ENCODE measurements at places on chromosomes 2 and 18.

- no peak for DNase-seq
Measured at GRCh38 chr2:73821227-73821626, 7.5 kb upstream of the STAMBP start.

DNA sequence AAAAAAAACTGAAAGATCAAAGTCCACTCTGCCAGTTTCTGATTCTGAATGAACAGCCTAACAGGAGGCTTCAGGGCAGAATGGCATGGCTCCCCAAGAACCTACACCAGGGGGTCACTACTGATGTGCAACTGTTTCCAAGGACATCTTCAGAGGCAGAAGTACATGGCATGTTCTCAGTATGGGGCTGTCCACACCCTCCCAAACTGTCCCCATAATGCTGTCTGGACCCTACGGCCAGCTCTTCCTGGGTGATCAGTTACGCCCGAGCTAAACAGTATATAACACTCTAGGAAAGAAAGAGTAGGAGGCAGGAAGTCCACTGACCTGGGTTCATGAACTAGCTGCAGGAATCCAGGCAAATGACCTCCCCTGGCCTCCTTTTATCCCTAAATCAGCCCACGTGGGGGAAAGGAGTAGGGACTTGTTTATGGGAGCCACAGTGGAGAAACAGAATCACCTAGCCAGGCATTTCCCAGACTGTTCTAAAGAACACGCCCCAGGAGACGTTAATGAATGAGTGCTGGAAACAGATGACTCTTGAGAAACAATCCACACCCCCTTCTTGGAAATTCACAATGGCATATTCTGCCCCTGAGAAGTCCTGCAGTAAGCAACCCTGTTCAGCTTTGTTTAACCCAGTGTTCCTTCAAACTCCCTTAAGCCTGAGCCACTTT is 2.5 kb downstream of the TMBIM1 start:
- DNase-seq = no peak

DNA sequence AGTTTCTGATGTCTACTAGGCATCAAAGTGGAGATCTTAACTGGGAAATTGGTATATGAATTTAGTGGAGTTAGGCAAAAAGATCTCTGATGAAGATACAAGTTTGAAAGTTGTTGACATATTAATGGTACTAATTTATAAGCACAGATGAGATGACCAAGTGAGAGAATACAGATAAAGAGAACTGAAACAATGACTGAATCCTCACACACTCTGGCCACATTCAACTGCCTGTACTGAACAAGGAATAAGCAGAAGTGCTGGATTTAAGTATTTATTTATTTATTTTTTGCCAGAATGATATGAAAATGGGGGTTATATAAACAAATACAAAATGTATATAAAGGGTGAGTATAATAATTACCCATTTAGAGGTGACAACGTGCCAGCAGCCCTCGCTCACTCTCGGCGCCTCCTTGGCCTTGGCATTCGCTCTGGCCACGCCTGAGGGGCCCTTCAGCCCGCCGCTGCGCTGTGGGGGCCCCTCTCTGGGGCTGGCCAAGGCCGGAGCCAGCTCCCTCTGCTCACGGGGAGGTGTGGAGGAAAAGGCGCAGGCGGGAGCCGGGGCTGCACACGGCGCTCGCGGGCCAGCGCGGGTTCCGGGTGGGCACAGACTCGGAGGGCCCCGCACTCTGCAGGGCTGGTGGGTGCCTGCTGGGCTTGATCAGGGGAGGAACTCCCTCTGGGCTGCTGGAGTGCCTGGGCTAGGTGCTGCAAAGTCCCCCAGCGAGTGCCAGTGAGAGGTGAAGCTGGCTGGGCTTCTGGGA is 1363.9 kb upstream of the CRIM1 start:
- DNase-seq = no peak

- no peak for DNase-seq
Measured at GRCh38 chr2:6966446-6966940, 49.3 kb downstream of the RNF144A start.

DNA sequence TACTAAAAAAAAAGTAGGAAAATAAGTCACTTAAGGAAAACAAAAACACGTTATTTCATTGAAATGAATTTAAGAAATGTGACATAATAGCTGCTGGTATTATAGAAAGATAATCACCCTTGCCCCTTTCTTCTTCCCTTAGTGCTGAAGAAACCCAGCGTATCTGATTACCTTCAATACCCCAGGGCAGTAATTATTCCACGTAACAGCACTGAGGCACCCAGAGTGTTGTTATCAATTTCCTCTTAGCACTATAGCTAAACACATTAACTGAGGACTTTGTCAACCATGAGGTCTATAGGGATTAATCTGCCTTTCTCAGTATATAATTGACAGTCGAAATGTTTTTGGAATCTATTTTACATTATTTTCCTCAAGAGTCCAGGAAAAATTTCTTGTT is 180.0 kb upstream of the NXPH2 start:
- DNase-seq = no peak

GRCh38 chr2:73297586-73297985 is 4.2 kb upstream of the EGR4 start:
- DNase-seq = no peak

- no peak for DNase-seq
Measured at GRCh38 chr2:206000776-206001175, 85.2 kb downstream of the INO80D start.

Data from cortex of kidney (tissue), 1 donor.